IPS DF 19.7 (cell line): ENCODE measurements at places on chromosomes 3 and 15.
A peak's percentile ranks its signal among the peaks of the same experiment; 100 is the strongest.

DNA sequence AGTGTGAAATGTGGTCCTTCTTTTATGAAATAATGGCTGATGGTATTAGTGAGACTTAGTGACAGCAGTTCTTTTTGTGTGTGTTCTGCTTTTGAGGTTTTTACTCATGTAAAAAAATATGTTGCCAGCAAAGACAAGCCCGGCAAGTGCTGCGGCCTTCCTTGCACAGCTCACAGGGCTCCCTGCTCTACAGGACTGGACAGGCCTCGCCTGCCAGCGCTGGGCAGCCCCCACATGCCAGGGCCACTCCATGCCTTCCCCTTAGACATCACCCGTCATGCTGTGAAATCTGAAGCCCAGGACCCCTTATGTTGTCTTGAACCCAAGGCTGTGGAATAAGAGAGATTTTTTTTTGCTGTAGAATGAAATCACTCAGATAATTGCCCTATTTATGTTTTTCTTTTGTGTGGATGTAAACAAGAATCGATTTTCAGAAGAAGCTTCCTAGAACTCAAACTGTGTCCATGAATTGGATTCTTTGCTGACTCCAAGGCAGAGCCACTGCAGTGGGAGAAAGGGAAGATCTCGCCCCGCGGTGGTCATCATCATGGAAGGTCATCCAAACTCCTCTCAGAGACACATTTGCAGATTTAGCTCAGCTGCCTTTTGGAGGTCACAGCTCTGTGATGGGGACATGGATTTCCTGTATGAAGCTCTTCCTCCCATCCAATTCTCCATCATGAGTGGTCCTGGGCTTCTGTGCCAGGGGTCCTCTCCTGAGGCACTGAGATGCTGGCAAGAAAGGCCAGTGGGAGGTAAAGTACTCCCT lies 150.8 kb downstream of the ATP10A start:
- no peak for DNase-seq

- peak; percentile 47 for DNase-seq
Observed at GRCh38 chr3:40292637-40293349, 16.7 kb upstream of the EIF1B start.

GRCh38 chr3:179189759-179190158 lies 41.6 kb downstream of the PIK3CA start:
- no peak for DNase-seq

- DNase-seq, result no peak
Observed at GRCh38 chr3:136621628-136622027, 130.6 kb downstream of the STAG1 start.

- DNase-seq, result no peak
Observed at GRCh38 chr3:30114918-30115317, 491.5 kb upstream of the TGFBR2 start.

GRCh38 chr15:92435145-92435544 lies 41.5 kb downstream of the ST8SIA2 start:
- DNase-seq, result no peak

DNA sequence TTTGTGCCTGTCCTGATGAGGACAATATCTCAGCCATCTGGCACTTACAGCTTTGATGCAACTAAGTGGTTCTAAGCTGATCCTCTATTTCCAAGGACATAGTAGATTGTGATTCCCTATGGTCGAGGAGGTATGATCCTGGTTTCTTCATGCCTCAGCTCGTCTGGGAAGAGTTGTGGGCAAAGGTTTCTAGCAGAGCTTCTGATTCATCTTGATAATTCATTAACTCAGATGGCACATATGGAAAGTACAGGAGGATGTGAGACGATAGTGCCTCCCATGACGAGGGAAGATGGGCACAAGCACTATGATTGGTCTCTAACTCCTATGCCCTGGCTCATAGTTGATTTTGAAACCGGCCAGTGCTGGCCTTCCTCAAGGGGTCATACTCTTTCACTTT lies 334.2 kb upstream of the SEMA6D start:
- no peak for DNase-seq

DNA sequence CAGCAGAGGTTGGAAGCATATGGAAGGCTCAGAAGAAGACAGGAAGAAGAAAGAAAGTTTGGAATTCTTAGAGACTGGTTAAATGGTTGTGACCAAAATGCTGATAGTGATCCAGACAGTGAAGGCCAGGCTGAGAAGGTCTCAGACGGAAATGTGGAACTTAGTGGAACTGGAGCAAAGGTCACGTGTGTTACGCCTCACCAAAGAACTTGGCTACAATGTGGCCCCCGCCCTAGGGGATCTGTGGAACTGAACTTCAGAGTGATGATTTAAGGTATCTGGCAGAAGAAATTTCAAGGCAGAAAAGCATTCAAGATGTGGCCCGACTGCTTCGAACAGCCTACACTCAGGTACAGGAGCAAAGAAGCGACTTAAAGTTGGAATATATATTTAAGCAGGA lies 83.1 kb downstream of the MYO5A start:
- no peak for DNase-seq

GRCh38 chr15:67760901-67761300 lies 64.4 kb upstream of the SKOR1 start:
- no peak for DNase-seq

DNA sequence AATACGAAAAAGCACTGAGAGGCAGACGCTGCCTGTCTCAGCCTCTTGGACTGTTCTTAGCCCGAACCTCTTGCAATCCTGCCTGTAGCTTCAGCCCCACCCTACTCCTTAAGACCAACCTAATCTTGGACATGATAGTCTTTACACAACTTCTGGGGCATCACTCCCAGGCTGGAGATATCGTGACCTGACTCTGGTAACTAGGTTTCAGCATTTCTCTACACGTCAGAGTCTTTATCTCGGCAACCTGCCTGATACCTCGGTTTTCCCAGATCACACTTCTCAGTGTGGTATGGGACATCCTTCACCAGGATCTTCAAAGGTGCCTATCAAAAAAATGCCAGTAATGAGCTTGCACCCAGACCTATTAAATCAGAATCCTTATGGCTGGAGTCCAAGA lies 590.2 kb upstream of the KCNMB2 start:
- DNase-seq, result no peak

- no peak for DNase-seq
Observed at GRCh38 chr3:159260049-159260662, 458.3 kb downstream of the MFSD1 start.

- no peak for DNase-seq
Observed at GRCh38 chr3:120113128-120114116, 19.2 kb upstream of the GSK3B start.

GRCh38 chr3:194206320-194206719 lies 70.4 kb downstream of the HES1 start:
- DNase-seq, result no peak

- no peak for DNase-seq
Observed at GRCh38 chr15:57118013-57118799, 199.8 kb downstream of the TCF12 start.

GRCh38 chr15:74552773-74553441 lies 11.9 kb downstream of the ARID3B start:
- no peak for DNase-seq

- DNase-seq, result no peak
Observed at GRCh38 chr3:59714066-59714465, 664.2 kb upstream of the CFAP20DC start.

DNA sequence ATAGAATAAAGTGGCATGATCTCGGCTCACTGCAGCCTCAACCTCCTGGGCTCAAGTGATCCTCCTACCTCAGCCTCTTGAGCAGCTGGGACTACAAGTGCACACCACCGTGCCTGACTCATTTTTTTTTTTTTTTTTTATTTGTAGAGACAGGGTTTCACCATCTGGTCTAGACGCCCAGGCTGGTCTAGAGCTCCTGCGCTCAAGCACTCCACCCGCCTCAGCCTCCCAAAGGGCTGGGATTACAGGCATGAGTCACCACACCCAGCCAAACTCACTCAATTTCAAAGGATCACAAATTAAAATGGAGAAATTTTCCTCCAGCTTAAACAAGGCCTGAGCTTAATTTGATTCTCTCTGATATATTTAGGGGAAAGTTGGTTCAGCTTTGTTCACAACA lies 27.3 kb upstream of the NMB start:
- no peak for DNase-seq

DNA sequence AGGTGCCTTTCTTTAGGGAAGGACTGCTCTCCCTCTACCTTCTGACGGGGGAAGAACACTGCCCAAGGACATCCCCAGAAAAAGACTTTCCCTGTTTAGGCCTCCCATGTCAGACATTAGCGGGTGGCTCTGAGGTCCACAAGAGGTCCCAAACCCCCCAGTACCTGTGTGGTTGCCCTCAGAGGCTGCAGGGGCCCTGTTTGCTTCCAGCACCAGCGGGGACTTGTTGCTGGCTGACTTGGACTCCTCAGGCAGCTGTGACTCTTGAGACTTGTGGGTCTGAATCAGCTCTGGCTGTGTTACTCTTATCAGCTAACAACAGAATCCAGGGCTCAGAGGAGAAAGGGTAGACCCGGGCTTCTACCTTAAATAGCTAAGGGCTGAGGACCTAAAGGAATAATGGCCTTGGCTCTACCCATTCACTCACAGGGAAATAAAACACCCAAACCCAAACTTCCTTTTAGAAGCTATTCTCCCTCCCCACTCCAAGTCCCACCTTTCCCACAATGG lies 39.2 kb downstream of the SEMA3G start:
- no peak for DNase-seq

DNA sequence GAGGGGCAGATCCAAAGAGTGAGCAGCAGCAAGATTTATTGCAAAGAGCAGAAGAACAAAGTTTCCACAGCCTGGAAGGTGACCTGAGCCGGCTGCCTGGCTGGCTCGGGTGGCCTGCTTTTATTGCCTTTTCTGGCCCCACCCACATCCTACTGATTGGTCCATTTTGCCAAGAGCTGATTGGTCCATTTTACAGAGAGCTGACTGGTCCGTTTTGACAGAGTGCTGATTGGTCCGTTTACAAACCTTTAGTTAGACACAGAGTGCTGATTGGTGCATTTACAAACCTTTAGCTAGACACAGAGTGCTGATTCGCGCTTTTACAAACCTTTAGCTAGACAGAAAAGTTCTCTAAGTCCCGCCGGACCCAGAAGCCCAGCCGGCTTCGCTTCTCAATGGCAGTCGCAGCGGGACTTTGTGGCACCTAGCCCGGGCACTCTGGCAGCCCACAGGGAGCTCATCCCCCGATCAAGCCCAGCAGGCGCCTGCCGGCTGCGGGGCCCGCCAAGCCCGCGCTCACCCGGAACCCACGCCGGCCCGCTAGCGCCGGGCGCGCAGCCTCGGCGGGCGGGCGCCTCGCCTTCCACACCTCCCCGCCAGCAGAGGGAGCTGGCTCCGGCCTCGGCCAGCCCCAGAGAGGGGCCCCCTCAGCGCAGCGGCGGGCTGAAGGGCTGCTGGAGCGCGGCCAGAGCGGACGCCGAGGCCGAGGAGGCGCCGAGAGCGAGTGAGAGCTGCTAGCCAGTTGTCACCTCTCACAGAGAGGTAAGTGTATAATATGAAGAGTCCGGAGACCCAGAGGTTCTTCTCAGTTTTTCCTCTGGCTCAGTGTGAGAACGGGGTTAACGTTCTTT lies 339.2 kb downstream of the CHL1 start:
- DNase-seq, result no peak

- DNase-seq, result no peak
Observed at GRCh38 chr3:173045770-173046382, 95.2 kb downstream of the SPATA16 start.

GRCh38 chr15:84910928-84911623 lies 26.6 kb downstream of the SLC28A1 start:
- no peak for DNase-seq

GRCh38 chr3:12878141-12878574 lies 36.8 kb upstream of the RPL32 start:
- no peak for DNase-seq

- DNase-seq, result no peak
Observed at GRCh38 chr15:74958320-74958907, 1.8 kb upstream of the RPP25 start.

DNA sequence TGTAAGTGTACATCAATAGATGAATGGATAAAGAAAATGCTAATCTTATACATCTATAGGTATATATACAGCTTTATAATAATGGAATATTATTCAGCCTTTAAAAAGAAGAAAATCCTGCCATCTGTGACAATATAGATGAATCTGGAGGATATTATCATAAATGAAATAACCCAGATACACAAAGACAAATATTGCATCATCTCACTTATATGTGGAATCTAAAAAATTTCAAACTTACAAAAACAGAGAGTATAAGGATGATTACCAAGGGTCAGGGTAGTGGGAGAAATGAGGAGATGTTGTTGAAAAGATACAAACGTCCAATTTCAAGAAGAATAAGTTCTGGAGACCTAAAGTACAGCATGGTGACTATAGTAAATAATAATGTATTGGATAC lies 85.4 kb upstream of the AGTR1 start:
- no peak for DNase-seq

GRCh38 chr3:45988804-45989203 lies 6.8 kb downstream of the FYCO1 start:
- no peak for DNase-seq

- no peak for DNase-seq
Observed at GRCh38 chr15:74378848-74379247, 11.4 kb upstream of the CYP11A1 start.

- no peak for DNase-seq
Observed at GRCh38 chr3:46882377-46883053, 5.0 kb downstream of the PTH1R start.

DNA sequence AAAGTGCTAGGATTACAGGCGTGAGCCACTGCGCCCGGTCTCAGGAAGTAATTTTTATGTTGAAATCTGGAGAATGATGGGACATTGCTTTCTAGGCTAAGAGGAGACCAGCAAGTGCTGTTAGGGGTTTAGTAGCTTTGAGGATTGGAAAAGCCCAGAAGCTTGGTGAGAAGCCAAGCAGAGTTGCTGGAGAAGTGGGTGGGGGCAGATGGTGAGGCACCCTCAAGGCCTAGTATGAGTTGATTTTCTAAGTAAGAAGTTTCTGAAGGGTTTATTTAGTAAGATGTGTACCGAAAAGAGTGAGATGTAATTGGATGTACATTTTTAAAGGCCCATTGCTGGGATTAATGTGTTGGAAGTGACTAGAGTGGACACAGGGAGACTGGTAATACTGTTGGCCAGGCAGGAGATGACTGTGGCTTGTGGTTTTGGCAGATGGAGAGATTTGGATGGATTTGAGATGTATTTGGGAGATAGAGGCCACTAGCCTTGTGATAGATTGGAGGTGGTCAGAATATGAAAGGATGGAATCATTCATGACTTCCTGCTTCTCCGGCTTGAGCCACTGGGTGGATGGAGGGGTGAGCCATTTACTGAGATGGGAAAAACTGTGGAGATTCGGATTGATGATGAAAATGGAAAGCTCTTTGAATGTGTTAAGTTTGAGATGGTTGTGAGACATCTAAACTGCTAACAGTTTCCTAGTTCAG lies 2.3 kb downstream of the LRRC28 start:
- DNase-seq, result no peak

DNA sequence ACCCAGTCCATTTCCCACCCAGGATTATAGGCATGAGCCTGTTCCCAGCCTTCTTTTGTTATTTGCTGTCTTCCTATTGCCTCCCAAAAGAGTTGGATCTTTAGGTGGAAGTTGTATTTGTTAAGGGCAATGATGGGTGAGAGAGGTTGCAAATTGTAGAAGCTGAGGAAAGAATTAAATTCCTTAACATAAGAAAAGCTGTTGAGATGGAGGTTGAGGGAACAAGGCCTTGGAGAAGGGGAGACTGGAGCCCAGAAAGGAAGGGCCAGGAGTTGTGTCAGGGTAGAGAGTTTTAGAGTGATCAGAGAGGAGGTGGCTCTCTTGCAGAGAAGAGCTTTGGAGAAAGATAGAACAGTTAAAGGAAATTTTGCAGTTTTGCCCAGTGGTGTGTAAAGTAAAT lies 46.8 kb downstream of the PLS1 start:
- DNase-seq, result no peak
